ENCODE measurements at places on chromosomes 4 and X.

- H3K27me3 ChIP-seq, result peaks cover 20% of the 10 kb centered on the region
- H3K27ac ChIP-seq, result no peak overlapping the region
- no peak overlapping the region for H3K4me3 ChIP-seq
- no peak for DNase-seq
- peaks cover 4% of the 10 kb centered on the region for H3K36me3 ChIP-seq
Observed at GRCh38 chrX:102728646-102729045, 8.1 kb downstream of the GPRASP3 start.

- H3K36me3 ChIP-seq, result peaks cover 7% of the 10 kb centered on the region
- no peak for DNase-seq
Observed at GRCh38 chr4:109721033-109721432, 8.8 kb downstream of the PLA2G12A start.

GRCh38 chr4:1295405-1296055, 5.8 kb downstream of the MAEA start:
- peaks cover 11% of the 10 kb centered on the region for H3K4me1 ChIP-seq
- no peak for DNase-seq
- H3K27me3 ChIP-seq, result no peaks in the 10 kb centered on the region
- H3K4me3 ChIP-seq, result no peak overlapping the region

DNA sequence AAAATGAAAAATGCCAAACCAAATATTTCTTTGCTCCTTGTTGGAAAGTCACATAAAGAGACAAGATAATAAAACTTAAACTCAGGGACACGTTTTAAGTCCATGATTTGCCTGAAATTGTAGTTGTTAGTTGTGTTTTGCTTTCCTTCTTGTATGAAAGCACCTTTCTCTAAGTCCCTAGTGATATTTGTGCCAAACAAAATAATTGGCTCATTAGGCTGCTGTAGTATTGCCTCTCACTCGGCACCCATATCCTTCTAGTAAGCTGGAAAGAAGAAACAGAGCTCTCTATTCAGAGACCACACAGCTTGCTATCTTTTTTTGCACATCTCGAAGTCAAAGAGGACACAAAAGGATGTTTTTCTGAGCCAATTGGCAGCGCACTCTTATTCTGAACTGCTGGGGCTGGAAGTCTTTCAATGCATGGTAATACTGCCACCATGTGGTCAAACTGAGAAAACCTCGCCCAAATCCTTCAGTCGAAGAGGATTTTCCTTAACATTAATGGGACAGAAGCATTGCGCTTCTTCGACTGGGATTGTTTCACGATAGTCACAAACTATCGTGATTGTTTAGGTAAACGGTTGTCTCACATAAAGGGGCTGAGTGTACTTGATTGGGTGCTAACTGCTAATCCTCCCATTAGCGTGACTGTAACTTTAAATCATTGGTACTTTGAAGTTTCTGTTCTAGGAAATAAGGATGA, 571.9 kb upstream of the LCORL start:
- H3K4me1 ChIP-seq, result peaks cover 5% of the 10 kb centered on the region
- peak; percentile 93 for DNase-seq
- no peak overlapping the region for H3K27ac ChIP-seq
- H3K4me3 ChIP-seq, result no peak overlapping the region

- no peaks in the 10 kb centered on the region for H3K36me3 ChIP-seq
- DNase-seq, result no peak
- no peak overlapping the region for H3K27ac ChIP-seq
Observed at GRCh38 chrX:116493271-116493670, 30.5 kb upstream of the CT83 start.

- no peaks in the 10 kb centered on the region for H3K4me1 ChIP-seq
- no peak overlapping the region for H3K27ac ChIP-seq
- no peaks in the 10 kb centered on the region for H3K27me3 ChIP-seq
- no peaks in the 10 kb centered on the region for H3K36me3 ChIP-seq
- no peak overlapping the region for H3K4me3 ChIP-seq
- DNase-seq, result no peak
Observed at GRCh38 chr4:77122656-77123055, 34.4 kb upstream of the CCNG2 start.

GRCh38 chrX:146396409-146396808, 413.2 kb upstream of the CXorf51B start:
- DNase-seq, result no peak
- no peaks in the 10 kb centered on the region for H3K27me3 ChIP-seq

- H3K4me1 ChIP-seq, result no peaks in the 10 kb centered on the region
- no peaks in the 10 kb centered on the region for H3K27me3 ChIP-seq
- peak; percentile 80 for DNase-seq
- peak within 1 kb of the TSS; percentile 44 for H3K27ac ChIP-seq
- peak within 1 kb of the TSS; percentile 40 for H3K4me3 ChIP-seq
Observed at GRCh38 chrX:102651242-102652011, at the start of gene GPRASP1. Gene GPRASP1, plus strand, starts transcription at chrX:102651483. Its CDS starts 2,431 bp downstream, at chrX:102653914.

- H3K4me3 ChIP-seq, result no peak overlapping the region
- no peaks in the 10 kb centered on the region for H3K4me1 ChIP-seq
- H3K27me3 ChIP-seq, result no peaks in the 10 kb centered on the region
- no peak for DNase-seq
- no peaks in the 10 kb centered on the region for H3K36me3 ChIP-seq
- no peak overlapping the region for H3K27ac ChIP-seq
Observed at GRCh38 chrX:147476008-147476407, 435.7 kb upstream of the FMR1 start.

GRCh38 chr4:162727232-162727631, 439.5 kb downstream of the NAF1 start:
- no peaks in the 10 kb centered on the region for H3K36me3 ChIP-seq
- H3K4me1 ChIP-seq, result no peaks in the 10 kb centered on the region
- DNase-seq, result no peak
- H3K4me3 ChIP-seq, result no peak overlapping the region
- H3K27me3 ChIP-seq, result no peaks in the 10 kb centered on the region
- H3K27ac ChIP-seq, result no peak overlapping the region

- H3K4me1 ChIP-seq, result no peaks in the 10 kb centered on the region
- no peak for DNase-seq
- H3K4me3 ChIP-seq, result no peak overlapping the region
- no peaks in the 10 kb centered on the region for H3K27me3 ChIP-seq
Observed at GRCh38 chrX:29992083-29992482, 223.3 kb upstream of the MAGEB2 start.

GRCh38 chrX:103651151-103651773, 22.5 kb downstream of the TCEAL1 start:
- H3K4me3 ChIP-seq, result no peak overlapping the region
- H3K27ac ChIP-seq, result no peak overlapping the region
- no peaks in the 10 kb centered on the region for H3K27me3 ChIP-seq
- peaks cover 3% of the 10 kb centered on the region for H3K4me1 ChIP-seq
- no peaks in the 10 kb centered on the region for H3K36me3 ChIP-seq

GRCh38 chrX:41445171-41445570, 2.0 kb upstream of the NYX start:
- H3K36me3 ChIP-seq, result no peaks in the 10 kb centered on the region
- H3K27me3 ChIP-seq, result no peaks in the 10 kb centered on the region
- peaks cover 12% of the 10 kb centered on the region for H3K4me1 ChIP-seq
- no peak for DNase-seq

- H3K27me3 ChIP-seq, result peaks cover 5% of the 10 kb centered on the region
- no peaks in the 10 kb centered on the region for H3K4me1 ChIP-seq
- H3K27ac ChIP-seq, result no peak overlapping the region
- H3K36me3 ChIP-seq, result no peaks in the 10 kb centered on the region
Observed at GRCh38 chrX:109886122-109886761, 116.7 kb upstream of the TMEM164 start.

DNA sequence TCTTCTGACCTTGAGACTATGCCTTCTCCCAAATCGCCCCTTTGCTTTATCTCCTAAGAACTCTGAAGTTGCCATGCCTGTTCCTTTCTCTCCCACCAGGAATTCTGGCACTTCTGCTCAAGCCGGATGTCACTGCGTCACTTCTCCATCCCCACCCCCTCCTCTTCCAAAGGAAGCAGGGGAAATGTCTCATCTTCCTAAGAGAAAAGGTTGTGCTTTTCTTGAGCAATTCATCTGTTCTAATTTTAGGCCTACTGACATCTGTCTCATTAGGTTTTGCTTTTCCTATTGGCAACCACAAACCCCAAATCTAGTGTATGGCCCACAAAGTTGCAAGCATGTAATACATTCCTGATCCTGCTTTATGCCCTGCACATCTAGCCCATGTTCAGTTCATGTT, 163.1 kb upstream of the PLAC1 start:
- peak; percentile 64 for DNase-seq
- no peaks in the 10 kb centered on the region for H3K27me3 ChIP-seq
- no peaks in the 10 kb centered on the region for H3K36me3 ChIP-seq

DNA sequence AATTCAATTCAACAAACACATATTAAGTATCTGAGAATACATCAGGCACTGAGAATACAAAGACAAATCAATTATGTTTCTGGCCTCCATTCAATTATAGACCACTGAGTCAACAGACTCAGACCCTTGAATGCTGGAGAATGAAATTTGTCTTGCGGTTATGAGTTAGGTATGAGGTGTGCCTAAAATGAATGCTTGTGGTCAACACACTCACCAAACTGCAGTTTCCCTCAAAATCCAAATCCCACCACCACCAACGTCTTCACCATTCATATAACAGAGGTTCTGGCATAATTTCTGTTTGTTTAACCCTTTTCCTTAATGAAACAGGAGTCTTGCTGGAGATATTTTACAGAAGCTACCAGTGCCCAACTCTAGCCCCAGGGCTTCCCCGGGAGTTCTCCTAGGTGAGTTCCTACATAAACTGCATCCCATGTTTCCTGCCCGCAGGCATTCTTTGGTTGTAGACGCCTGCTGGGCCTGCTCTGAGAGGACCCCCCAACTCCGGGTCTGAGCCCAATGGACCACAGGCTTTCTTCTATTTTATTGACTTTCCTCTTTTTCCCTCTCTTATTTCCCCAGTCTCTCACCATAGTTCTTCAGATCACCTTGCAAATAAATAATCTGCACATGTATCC, 119.2 kb downstream of the DDX53 start:
- no peaks in the 10 kb centered on the region for H3K36me3 ChIP-seq
- H3K27ac ChIP-seq, result no peak overlapping the region
- no peaks in the 10 kb centered on the region for H3K27me3 ChIP-seq
- H3K4me1 ChIP-seq, result no peaks in the 10 kb centered on the region
- H3K4me3 ChIP-seq, result no peak overlapping the region

Data from lung (tissue), 17 donors.